ENCODE measurements at places on chromosomes 7 and 10.

DNA sequence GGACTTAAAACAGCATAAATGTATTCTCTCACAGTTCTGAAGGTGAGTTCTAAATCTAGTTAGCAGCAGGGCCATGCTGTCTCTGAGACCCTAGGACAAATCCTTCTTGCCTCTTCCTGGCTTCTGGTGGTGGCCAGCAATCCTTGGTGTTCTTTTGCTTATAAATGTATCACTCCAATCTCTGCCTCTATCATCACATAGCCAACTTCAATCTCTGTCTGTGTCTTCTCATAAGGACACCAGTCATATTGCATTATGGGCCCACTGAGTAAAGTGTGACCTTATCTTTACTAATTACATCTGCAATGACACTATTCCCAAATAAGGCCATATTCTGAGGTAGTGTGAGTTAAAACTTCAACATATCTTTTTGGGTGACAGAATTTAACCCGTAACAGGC lies 778.9 kb downstream of the KCNMA1 start:
- DNase-seq = no peak

DNA sequence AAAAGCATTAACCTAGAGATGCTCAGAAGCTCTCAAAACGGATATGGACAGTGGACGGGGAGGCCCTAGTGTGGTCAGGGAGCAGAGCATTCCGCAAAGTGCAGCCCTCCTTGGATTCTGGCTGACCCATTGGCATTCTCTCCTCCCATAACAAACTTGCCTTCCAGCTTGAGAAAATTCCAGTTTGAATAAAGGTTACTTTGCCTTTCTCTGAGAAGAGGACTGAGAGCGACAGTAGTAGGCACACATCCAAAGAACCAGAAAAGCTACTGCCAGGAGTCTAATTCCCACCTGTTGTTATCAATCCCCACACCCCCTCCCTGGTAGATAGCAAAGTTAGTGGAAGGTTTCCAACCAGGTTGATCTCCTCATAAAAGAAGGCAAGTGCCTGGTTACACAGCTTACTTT lies 84.7 kb upstream of the TRIL start:
- DNase-seq = no peak

- DNase-seq = no peak
These were observed 36.0 kb downstream of the MKLN1 start for GRCh38 chr7:131363719-131364118.

DNA sequence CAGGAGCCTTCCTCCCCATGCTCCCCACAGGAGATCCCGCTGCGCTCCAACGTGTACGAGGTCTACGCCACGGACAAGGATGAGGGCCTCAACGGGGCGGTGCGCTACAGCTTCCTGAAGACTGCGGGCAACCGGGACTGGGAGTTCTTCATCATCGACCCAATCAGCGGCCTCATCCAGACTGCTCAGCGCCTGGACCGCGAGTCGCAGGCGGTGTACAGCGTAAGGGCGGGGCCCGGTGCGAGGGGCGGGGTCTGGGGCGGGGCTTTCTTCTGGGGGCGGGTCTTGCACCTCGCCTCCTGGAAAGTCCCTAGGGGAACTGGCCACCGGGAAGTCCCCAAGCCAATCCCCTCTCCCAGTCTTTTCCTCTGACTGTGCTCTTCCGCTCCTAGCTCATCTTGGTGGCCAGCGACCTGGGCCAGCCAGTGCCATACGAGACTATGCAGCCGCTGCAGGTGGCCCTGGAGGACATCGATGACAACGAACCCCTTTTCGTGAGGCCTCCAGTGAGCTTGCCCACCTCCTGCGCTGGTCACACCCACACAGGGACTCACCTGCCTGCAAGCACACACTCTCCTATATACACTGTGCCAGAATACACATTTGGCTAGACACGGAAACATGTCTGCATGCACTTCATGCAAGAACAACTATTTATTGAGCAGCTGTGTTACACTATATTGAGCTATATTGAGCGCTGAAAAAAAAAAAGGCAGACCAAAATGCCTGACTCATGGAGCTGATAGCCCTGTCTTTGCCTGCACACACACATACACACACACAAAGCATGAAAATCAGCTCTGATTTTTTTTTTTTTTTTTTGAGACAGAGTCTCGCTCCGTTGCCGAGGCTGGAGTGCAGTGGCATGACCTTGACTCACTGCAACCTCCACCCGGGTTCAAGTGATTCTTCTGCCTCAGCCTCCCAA lies 32.7 kb upstream of the VSIR start:
- DNase-seq = no peak

GRCh38 chr7:2633538-2634266 lies 1.9 kb downstream of the TTYH3 start:
- DNase-seq = no peak

DNA sequence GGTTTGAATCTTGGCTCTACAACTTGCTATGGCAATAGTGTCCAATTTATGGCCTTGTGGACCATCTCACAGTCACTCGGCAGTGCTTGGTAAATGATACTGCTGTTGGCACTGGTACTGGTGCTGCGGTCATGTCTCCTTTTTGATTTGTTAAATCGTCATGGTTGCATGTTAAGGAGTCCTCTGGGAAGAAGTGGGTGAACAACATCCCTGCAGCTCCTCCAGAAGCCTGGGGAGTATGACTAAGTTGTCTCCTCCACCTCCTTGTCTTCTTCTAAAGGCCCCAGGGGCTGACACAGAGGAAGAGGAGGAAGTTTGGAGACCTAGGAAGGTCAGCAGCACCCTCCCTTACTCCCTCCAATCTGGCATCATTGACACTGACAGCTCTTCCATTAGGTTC lies 8.5 kb downstream of the ITPRIP start:
- DNase-seq = no peak

- DNase-seq = no peak
These were observed 46.5 kb downstream of the WDFY4 start for GRCh38 chr10:48731141-48731540.

GRCh38 chr7:130758429-130759056 lies 24.5 kb upstream of the KLF14 start:
- no peak for DNase-seq

GRCh38 chr7:51243631-51244030 lies 73.0 kb downstream of the COBL start:
- DNase-seq = no peak

DNA sequence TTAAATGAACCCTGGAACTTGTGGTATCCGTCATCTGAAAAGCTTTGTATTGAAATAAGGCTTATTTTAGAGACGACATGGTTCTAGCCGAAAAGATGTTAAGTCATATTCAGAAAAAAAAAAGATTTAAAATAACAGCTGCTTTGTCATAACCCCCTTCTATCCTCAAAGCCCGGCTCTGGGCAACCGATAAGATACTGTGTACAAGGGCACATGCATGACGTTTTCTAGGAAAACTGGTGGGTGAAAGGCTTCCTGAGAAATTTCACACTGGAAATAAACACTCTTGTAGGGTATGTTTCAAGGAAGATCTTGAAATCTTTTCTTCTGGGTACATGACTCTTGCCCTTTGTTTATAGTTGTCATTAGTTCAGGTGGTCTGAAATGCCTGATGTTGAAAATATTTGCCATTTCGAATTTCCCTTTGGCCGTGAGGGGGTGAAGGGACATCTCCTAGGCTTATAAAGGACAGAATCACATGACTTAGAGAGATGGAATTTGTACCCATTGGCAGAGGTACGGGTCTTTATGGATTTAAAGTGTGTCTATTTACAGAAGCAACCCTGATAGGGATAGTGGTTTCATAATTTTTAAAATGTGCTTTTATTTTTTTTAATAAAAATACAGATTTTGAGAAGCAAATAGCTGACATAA lies 232.5 kb downstream of the PTEN start:
- DNase-seq = no peak

DNA sequence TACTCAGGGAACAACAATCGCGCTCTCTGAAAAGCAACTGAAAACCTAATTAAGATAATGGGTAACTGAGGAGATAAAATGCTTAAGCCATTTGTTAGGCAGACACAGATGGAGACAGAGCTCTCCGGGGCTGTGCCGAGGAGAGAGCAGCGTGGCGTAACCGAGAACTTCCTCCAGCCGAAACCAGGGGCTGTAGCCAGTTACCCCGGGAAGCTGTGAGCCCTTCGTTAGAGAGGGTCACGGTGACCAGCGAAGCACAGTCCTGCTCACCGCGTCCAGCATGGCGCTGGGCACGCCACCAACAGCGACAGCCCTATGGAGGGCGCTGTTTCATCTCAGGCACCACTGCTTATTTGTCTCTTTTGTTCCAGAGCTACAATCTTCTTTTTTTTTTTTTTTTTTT lies 16.1 kb downstream of the PAPOLB start:
- DNase-seq = no peak

Measured in GM12878 (cell line).